ENCODE measurements at places on chromosomes 4 and X.

GRCh38 chr4:103499094-103499493 lies 220.7 kb downstream of the TACR3 start:
- no peak overlapping the region for H3K4me3 ChIP-seq
- H3K4me1 ChIP-seq = no peaks in the 10 kb centered on the region
- no peaks in the 10 kb centered on the region for H3K27me3 ChIP-seq
- no peak overlapping the region for H3K27ac ChIP-seq

- H3K27ac ChIP-seq = no peak overlapping the region
- no peak overlapping the region for H3K4me3 ChIP-seq
- no peaks in the 10 kb centered on the region for H3K27me3 ChIP-seq
- no peaks in the 10 kb centered on the region for H3K36me3 ChIP-seq
- no peaks in the 10 kb centered on the region for H3K4me1 ChIP-seq
These were observed 41.3 kb upstream of the ASMTL start for GRCh38 chrX:1493877-1494510.

- H3K4me1 ChIP-seq = no peaks in the 10 kb centered on the region
- no peak for DNase-seq
- no peaks in the 10 kb centered on the region for H3K27me3 ChIP-seq
- H3K27ac ChIP-seq = no peak overlapping the region
- no peak overlapping the region for H3K4me3 ChIP-seq
These were observed 16.9 kb downstream of the CTAG1B start for GRCh38 chrX:154602226-154602625.

DNA sequence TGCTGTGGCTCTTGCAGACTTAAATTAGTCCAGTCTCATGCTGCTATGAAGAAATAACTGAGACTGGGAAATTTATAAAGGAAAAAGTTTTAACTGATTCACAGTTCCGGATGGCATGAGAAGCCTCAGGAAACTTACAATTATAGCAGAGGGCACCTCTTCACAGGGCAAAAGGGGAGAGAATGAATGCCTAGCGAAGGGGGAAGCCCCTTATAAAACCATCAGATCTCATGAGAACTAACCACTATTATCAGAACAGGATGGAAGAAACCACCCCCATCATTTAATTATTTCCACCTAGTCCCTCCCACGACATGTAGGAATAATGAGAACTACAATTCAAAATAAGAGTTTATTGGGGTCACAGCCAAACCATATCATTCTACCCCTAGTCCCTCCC lies 91.4 kb downstream of the GPR174 start:
- H3K27me3 ChIP-seq = no peaks in the 10 kb centered on the region
- no peak overlapping the region for H3K27ac ChIP-seq
- H3K36me3 ChIP-seq = no peaks in the 10 kb centered on the region
- H3K4me1 ChIP-seq = no peaks in the 10 kb centered on the region
- DNase-seq = no peak

DNA sequence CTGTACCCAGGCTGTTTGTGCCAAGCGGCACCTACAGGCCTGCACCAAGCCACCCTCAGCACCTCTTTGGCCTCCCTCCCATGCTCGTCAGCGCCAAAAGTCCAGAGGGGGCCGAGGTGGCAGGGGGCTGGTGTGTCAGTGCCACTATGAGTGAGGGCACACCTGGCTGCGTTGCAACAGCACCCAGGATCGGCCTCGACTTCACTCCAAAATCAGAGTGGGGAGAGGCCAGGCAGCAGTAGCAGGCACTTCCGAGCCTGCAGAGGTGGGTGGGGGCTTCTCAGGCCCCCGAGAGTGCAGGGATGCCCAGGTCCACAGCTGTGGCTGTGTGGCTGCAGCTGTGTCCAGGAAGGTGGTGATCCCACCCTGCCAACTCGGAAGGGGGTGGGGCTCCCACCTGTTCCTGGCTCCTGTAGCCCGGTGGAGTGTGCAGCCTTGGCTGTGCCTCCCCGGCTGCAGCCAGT lies 58.5 kb downstream of the PPA2 start:
- H3K4me3 ChIP-seq = no peak overlapping the region
- no peak overlapping the region for H3K27ac ChIP-seq
- no peaks in the 10 kb centered on the region for H3K4me1 ChIP-seq
- DNase-seq = no peak

- no peaks in the 10 kb centered on the region for H3K27me3 ChIP-seq
- H3K27ac ChIP-seq = no peak overlapping the region
- no peak for DNase-seq
- H3K36me3 ChIP-seq = no peaks in the 10 kb centered on the region
- no peak overlapping the region for H3K4me3 ChIP-seq
These were observed 1095.7 kb upstream of the TENM3 start for GRCh38 chr4:181147416-181147951.

DNA sequence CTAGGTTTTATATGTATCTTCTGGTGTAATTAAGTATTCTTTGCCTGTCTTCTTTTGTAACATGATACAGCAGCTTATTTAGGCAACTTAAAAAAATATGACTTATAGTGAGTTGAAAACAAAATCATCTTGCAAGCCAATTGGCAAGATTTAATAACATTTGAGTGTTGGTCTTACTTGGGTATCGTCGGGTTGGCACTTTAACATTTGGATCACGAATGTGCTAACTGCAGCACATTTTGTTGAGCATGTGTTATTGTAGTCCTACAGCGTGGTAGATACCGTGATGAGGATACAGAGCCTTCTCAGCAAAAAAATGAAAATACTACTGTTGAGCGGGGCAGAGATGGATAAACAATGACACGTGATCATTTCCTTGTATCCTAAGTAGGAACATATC lies 295.3 kb downstream of the ARHGAP10 start:
- DNase-seq = no peak
- H3K4me1 ChIP-seq = peaks cover 16% of the 10 kb centered on the region
- H3K27ac ChIP-seq = no peak overlapping the region

- no peaks in the 10 kb centered on the region for H3K27me3 ChIP-seq
- no peaks in the 10 kb centered on the region for H3K36me3 ChIP-seq
These were observed 33.1 kb upstream of the RBPJ start for GRCh38 chr4:26287756-26288155.

DNA sequence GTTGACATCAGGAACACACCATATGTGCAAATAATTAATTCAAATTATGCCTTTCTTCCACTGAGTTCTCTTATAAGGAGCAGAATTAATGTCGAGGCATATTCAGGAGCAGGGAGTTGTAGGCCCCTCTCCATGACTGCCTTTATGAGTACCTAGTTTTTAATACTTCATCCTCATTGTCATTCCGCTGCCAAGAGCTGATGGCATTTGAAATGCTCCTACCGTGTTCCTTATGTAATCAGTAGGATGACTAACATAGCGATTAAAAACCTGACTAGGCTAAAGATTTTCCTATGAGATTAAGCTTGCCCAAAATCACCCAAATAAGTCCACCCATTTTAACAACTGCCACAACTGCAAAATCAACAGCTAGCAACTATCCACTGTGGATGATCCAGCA lies 220.6 kb downstream of the DHX15 start:
- no peaks in the 10 kb centered on the region for H3K4me1 ChIP-seq
- H3K27me3 ChIP-seq = no peaks in the 10 kb centered on the region
- DNase-seq = no peak
- no peaks in the 10 kb centered on the region for H3K36me3 ChIP-seq
- H3K27ac ChIP-seq = no peak overlapping the region

GRCh38 chrX:26562156-26562555 lies 346.2 kb downstream of the MAGEB5 start:
- no peaks in the 10 kb centered on the region for H3K4me1 ChIP-seq
- H3K36me3 ChIP-seq = no peaks in the 10 kb centered on the region
- no peak overlapping the region for H3K4me3 ChIP-seq
- DNase-seq = no peak
- H3K27me3 ChIP-seq = no peaks in the 10 kb centered on the region

GRCh38 chr4:76585897-76586360 lies 150.9 kb downstream of the SHROOM3 start:
- peak overlapping the region; percentile 52 for H3K4me3 ChIP-seq
- H3K27me3 ChIP-seq = no peaks in the 10 kb centered on the region
- peak overlapping the region; percentile 88 for H3K27ac ChIP-seq
- peak; percentile 94 for DNase-seq

DNA sequence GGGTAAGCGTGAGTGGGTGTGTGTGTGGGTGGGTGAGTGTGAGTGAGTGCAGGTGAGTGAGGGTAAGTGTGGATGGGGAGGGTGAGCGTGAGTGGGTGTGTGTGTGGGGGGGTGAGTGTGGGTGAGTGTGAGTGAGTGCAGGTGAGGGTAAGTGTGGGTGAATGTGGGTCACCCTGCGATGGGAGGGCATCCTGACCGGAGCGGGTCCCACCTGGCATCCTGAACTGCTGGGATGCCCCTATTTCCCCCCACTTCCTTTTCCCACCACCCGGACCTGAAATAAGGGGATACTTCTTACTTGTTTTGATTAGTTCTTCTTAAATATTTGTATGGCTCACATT lies 49.5 kb downstream of the ING2 start:
- H3K4me1 ChIP-seq = no peaks in the 10 kb centered on the region
- no peak overlapping the region for H3K4me3 ChIP-seq
- no peak for DNase-seq
- no peaks in the 10 kb centered on the region for H3K27me3 ChIP-seq
- H3K27ac ChIP-seq = no peak overlapping the region

DNA sequence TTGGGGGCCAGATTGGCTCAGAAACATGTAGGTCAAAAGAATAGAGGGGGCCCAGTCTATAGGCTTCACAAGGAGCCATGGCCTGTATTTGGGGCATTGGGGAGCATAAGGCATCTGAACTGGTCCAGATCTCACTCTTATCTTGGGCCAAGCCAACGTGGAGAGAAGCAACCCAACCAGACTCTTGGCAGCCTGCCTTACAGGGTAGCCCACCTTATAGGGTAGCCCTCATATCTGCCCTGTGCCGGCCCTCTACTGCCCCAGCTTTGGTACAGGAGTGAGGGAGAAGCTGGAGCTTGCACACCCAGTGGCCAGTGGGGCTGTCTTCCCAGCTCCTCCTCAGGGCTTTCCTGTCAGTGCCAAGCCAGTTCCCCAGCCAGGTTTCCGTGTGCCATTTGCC lies 142.2 kb downstream of the AMMECR1 start:
- peaks cover 4% of the 10 kb centered on the region for H3K4me1 ChIP-seq
- H3K36me3 ChIP-seq = no peaks in the 10 kb centered on the region
- H3K27ac ChIP-seq = no peak overlapping the region
- no peak for DNase-seq

DNA sequence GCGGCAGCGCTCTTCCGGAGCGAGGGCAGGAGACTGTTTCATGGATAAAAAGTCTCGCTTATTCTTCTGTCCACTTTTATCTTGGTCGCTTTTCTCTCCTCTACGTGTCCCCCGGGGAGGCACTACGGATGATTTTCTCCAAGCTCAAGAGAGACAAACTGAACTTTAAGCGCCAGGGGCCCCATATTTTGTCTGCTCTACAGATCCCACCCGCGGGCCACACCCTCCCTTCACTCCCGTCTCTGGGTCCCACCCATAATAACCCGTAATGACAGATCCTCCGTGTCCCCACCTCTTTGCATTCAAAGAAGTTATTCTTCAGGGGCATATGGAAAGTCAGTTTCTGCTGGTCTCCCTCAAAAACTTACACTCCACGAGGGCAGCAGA lies at the start of gene CORIN:
CORIN (minus strand) TSS at position 160 of the 387 bp plus-strand sequence; CDS start at position 42, 118 bp downstream.
- peak within 1 kb of the TSS; percentile 35 for H3K27ac ChIP-seq
- H3K27me3 ChIP-seq = no peaks in the 10 kb centered on the region
- DNase-seq = no peak
- H3K36me3 ChIP-seq = peaks cover 4% of the 10 kb centered on the region
- H3K4me1 ChIP-seq = peaks cover 42% of the 10 kb centered on the region
